ENCODE measurements at places on chromosomes 3 and 15.

- no peak for DNase-seq
These were observed 20.8 kb upstream of the ALAS1 start for GRCh38 chr3:52176951-52177700.

DNA sequence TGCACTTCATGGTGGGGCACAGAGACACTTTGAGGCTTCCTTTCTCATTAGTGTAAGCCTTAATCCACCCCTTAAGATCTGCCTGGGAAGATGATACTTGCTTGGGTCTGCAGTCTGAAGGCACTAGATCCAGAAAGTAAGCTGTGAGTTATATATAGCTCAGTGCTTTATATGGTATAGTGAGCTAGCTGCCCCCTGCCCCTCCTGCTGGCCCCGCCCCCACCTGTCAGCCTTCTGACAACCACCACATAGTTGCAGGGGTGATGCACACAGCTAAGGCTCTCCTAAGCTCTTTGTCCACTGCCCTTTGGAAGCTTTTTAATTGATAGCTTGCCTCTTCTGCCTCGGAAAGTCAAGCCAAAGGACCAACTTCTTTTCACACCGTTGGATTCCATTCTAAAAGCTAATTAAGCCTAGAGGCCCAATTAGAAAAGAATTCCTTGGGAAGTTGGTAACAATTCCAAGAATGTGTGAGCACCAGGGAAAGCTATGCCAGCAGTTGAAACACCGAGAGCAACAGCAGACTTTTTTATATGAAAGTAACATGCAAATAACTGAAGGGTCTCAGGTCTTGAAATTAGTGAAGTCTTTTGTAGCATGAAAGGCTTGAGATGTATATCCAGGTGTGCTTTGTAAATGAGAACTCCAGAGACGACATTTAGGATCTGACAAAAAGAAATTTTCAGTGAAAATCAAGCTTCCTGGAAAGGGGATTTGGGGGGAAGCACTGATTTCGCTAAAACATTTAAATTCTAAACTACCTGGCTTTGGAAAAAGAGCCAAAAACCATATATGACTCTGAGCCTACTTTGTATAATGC is 2.3 kb downstream of the TPM1 start:
- DNase-seq = no peak

- DNase-seq = no peak
These were observed 298.3 kb downstream of the ZBTB20 start for GRCh38 chr3:114848643-114849350.

GRCh38 chr3:114333180-114333922 is 39.5 kb downstream of the TIGIT start:
- peak; percentile 25 for DNase-seq

- peak; percentile 69 for DNase-seq
These were observed 36.7 kb downstream of the FLNB start for GRCh38 chr3:58044691-58045483.

DNA sequence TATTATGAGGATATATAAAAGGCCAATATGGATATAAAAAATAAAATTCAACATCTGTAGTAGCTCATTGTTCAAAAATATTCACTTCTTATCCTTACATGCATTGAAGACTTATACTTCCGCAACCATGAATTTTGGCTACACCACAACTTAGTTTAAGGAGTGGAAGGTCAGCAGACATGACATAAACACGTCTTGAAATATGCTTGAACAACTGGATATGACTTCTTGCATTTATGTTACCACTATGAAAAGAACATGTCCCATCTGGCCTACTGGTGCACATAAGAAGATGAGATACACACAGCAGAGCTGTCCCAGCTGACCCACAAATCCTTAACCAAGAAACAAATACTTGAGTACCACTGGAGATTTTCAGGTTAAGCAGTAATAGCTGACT is 52.1 kb downstream of the MYO9A start:
- DNase-seq = no peak

DNA sequence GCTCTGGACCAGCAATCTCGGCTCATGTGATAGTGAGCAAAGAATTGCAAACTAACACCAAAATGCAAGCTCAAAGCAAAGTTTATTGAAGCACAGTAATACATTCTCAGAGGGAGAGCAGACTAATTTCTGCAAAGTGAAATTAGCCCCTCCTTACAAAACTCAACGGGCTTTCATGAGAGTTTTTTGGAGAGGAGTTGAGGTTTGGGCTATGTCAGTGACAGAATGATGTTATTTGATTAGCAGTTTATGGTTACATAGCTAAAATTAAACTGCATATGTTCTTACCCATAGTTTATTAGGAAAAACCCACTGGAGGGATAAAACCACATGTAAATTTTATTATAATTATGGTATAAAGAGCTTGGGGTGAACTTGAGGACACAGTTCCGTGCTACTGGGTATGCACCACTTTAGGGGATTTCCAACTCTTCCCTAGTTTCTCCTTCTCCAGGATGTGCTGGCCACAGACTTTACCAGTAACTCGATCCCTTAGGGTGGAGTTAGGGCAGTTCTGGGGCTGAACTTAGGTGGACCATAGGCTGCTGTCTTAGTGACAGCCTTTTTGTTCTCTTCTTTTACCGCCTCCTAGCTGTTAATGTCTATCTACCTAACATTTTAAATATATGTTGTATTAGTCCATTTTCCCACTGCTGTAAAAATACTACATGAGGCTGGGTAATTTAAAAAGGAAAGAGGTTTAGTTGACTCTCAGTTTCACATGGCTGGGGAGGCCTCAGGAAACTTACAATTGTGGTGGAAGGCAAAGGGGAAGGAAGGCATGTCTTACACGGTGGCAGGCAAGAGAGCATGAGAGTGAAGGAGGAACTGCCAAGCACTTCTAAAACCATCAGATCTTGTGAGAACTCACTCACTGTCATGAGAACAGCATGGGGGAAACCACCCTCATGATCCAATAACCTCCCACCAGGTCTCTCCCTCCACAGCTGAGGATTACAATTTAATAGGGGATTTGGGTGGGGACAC is 8.9 kb upstream of the AADACL2 start:
- peak; percentile 13 for DNase-seq

GRCh38 chr3:55675478-55675877 is 188.4 kb upstream of the WNT5A start:
- DNase-seq = no peak

GRCh38 chr15:62126364-62126763 is 38.7 kb downstream of the C2CD4B start:
- DNase-seq = no peak

DNA sequence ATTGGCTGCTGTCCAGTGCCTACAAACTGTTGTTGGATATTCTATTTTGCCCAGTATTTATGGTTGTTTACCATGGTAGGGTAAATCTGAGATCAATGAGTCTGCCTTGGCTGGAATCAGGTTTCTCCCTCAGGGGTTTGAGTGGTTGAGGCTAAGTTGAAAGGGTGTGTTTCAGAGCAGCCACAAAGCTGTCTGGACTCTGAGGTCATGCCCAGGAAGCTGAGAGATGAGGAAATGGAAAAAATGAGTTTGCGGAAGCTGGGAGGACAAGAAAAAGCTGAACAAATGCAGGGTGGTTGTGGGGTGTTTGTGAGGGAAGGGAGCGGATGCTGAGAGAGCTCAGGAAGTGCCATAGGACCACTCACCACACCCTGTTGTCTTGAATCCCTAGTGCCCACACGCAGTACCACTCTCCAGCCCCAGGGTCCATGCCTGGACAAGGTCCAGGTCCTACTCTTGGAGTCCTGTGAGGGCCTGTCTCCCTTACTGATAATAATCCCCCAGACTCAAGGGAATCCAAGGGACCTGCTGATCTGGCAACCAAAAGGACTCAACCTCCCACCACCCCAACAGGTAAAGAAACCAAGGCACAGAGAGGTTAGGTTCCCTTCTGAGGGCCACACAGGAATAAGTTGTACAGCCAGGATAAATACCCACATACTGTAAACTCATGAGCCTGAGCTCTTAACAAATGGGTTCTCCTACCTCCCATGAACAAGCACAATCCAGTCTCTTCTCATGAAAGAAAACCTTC is 81.6 kb downstream of the PPCDC start:
- DNase-seq = peak; percentile 96

- no peak for DNase-seq
These were observed 2.5 kb downstream of the MPI start for GRCh38 chr15:74892313-74892712.

DNA sequence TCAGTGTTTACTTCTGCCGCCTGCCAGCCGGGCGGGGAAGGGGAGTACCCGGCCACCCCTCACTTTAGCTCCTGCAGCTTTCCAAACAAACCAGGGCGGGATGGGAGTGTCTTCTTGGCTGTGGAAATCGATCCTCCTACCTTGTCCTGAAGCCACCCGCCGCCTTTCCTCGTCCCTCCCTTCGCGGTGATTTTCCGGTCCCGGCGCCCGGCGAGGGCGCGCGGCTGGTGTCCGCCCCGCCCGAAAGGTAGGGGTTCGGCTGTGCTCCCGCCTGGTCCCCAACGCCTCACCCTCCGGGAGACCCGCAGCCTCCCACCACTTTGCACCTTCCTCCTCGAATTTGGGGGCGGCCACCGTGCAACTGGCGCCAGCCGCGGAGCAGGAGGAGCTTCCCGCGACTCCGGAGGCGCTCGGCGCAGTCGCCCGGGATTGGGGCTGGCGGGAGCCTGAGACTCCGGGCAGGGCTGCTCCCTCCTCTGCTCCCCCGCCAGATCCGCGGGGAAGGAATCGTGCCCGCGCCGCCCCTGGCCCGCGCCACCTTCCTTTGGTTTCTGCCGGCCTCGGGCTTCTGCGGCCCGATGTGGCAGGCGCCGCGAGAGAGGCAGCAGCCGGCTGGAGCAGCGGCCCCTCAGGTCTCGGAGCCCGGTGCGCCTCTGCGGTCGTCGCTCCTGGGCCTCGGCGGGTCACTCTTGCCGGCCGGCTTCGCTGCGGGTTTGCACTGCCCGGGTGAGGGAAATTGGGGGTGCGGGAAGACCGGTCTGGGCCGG is 30.7 kb upstream of the ST3GAL6 start:
- no peak for DNase-seq

GRCh38 chr3:51686512-51687215 is 15.6 kb downstream of the TEX264 start:
- peak; percentile 23 for DNase-seq

DNA sequence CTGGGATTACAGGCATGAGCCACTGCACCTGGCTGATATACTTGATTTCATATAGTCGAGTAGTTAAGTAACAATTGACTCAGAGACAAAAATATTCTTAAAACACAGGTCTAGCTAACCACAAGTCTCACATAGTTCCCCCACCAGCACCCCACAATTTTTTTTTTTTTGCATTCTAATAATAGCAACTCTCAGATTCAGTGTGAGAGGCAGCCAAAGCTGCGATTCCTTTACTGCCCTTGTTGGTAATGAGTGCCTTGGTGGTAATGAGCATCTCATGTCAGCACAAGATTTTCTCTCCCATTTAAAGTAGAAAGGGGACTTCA is 72.5 kb downstream of the WWTR1 start:
- no peak for DNase-seq

All from fibroblast of mammary gland (primary cell).